ENCODE measurements at places on chromosomes 5 and 9. TPM values are rescaled to one million over a fixed set of nuclear protein-coding genes. Genes with fewer than 3 reads are reported as not detected.

CEL gene
- polyA plus RNA-seq, result 1.5 TPM

INSYN2B gene
- polyA plus RNA-seq, result not detected

SPARC gene
- 192 TPM for polyA plus RNA-seq

TAL2 gene
- not detected for polyA plus RNA-seq

LIX1 gene
- not detected for polyA plus RNA-seq

TICAM2 gene
- 3.0 TPM for polyA plus RNA-seq

PDE6A gene
- polyA plus RNA-seq, result 0.01 TPM

SYK gene
- 5.4 TPM for polyA plus RNA-seq

FOXI1 gene
- polyA plus RNA-seq, result 0.24 TPM

PLPP1 gene
- 34.3 TPM for polyA plus RNA-seq

CENPP gene
- polyA plus RNA-seq, result 2.2 TPM

KCNN2 gene
- 2.8 TPM for polyA plus RNA-seq

SPINK1 gene
- 21.3 TPM for polyA plus RNA-seq

ACOT12 gene
- not detected for polyA plus RNA-seq

SLC46A2 gene
- 0.05 TPM for polyA plus RNA-seq

TEX48 gene
- polyA plus RNA-seq, result not detected

TMEM174 gene
- not detected for polyA plus RNA-seq

ENDOG gene
- 22.0 TPM for polyA plus RNA-seq

PCDHA5 gene
- 0.13 TPM for polyA plus RNA-seq

PLPP7 gene
- 1.5 TPM for polyA plus RNA-seq

GRM6 gene
- polyA plus RNA-seq, result not detected

ZNF483 gene
- 0.21 TPM for polyA plus RNA-seq

FAM221B gene
- 0.03 TPM for polyA plus RNA-seq

LOX gene
- polyA plus RNA-seq, result 3.7 TPM

FGF1 gene
- polyA plus RNA-seq, result 2.5 TPM

C5 gene
- 3.0 TPM for polyA plus RNA-seq

PCDHGA3 gene
- 0.82 TPM for polyA plus RNA-seq

TRMT10B gene
- polyA plus RNA-seq, result 4.5 TPM

PCDHGB3 gene
- 0.40 TPM for polyA plus RNA-seq

C9orf153 gene
- 0.03 TPM for polyA plus RNA-seq

NR5A1 gene
- not detected for polyA plus RNA-seq

TAF1L gene
- 0.01 TPM for polyA plus RNA-seq

CDH9 gene
- not detected for polyA plus RNA-seq

ECSCR gene
- 38.8 TPM for polyA plus RNA-seq

CCDC107 gene
- polyA plus RNA-seq, result 54.4 TPM

PLAC8L1 gene
- polyA plus RNA-seq, result not detected

OR13C8 gene
- polyA plus RNA-seq, result not detected

MELK gene
- polyA plus RNA-seq, result 0.32 TPM

LCN15 gene
- polyA plus RNA-seq, result not detected

OTP gene
- polyA plus RNA-seq, result not detected

PCDHA12 gene
- polyA plus RNA-seq, result 0.03 TPM

LHX2 gene
- polyA plus RNA-seq, result 1.1 TPM

DMRTA1 gene
- polyA plus RNA-seq, result 0.22 TPM

STPG3 gene
- not detected for polyA plus RNA-seq

SLC6A3 gene
- polyA plus RNA-seq, result not detected

PRUNE2 gene
- 1.4 TPM for polyA plus RNA-seq

FEM1C gene
- polyA plus RNA-seq, result 9.7 TPM

FGD3 gene
- 7.7 TPM for polyA plus RNA-seq

STC2 gene
- polyA plus RNA-seq, result 10.6 TPM

GRIA1 gene
- 0.02 TPM for polyA plus RNA-seq

GLRA1 gene
- polyA plus RNA-seq, result 0.13 TPM

ELOVL7 gene
- polyA plus RNA-seq, result 1.1 TPM

UQCRQ gene
- 301 TPM for polyA plus RNA-seq

SOX30 gene
- polyA plus RNA-seq, result not detected

STXBP1 gene
- polyA plus RNA-seq, result 12.7 TPM

PIP5K1B gene
- 4.3 TPM for polyA plus RNA-seq

FAM174A gene
- 36.2 TPM for polyA plus RNA-seq

KCNIP1 gene
- 0.09 TPM for polyA plus RNA-seq
